ENCODE measurements at places on chromosomes 4 and X.

GRCh38 chr4:81358154-81358553 is 113.6 kb downstream of the RASGEF1B start:
- no peak for DNase-seq

- DNase-seq, result no peak
These were observed 18.7 kb downstream of the RASGEF1B start for GRCh38 chr4:81453024-81453423.

GRCh38 chr4:47498899-47499298 is 13.8 kb downstream of the ATP10D start:
- no peak for DNase-seq

DNA sequence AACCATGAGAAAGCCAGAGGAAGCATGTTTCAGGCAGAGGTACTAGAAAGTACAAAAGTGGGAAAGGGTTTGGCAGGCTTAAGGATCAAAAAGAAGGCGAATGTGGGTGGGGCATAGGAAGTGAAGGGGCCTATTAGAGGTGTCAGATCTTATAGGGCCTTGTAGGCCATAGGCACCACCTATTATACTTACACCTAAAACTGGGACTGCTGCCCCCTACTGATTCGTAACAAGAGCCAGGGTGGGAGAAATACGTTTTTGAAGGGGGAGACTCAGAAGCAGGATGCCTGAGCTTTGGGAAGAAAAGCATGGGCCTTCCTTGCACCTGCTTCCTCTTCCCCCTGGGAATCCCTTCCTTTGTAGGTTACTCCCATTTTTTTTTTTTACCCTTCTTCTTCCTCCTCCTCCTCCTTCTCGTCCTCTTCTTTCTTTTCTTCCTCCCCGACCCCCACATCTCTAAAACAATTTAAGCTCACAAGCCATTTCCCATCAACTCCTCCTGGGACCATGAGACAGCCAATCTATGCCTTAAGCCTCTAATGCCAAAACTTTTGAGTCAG is 40.7 kb upstream of the GPC3 start:
- DNase-seq, result no peak

DNA sequence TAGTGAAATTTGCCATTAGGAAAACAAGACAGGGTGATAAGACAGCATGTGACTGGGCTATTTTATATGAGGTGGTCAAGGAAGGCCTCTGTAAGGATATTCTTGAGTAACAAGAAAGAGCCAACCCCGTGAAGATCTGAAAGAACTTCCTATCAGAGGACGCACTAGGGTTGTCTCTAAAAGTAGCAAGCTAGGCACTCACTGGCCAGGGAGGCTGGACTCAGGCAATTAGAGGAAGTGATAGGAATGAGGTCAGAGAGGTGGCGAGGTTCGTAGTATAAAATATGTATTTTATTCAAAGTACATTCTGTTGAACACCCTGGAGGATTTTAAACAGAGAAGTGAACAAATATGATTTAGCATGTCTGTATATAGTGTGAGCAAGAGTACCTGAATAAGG is 4.6 kb downstream of the BMPR1B start:
- no peak for DNase-seq

- no peak for DNase-seq
These were observed 156.1 kb downstream of the AFAP1 start for GRCh38 chr4:7783541-7783940.
